ENCODE measurements at places on chromosomes 2 and 18.

DNA sequence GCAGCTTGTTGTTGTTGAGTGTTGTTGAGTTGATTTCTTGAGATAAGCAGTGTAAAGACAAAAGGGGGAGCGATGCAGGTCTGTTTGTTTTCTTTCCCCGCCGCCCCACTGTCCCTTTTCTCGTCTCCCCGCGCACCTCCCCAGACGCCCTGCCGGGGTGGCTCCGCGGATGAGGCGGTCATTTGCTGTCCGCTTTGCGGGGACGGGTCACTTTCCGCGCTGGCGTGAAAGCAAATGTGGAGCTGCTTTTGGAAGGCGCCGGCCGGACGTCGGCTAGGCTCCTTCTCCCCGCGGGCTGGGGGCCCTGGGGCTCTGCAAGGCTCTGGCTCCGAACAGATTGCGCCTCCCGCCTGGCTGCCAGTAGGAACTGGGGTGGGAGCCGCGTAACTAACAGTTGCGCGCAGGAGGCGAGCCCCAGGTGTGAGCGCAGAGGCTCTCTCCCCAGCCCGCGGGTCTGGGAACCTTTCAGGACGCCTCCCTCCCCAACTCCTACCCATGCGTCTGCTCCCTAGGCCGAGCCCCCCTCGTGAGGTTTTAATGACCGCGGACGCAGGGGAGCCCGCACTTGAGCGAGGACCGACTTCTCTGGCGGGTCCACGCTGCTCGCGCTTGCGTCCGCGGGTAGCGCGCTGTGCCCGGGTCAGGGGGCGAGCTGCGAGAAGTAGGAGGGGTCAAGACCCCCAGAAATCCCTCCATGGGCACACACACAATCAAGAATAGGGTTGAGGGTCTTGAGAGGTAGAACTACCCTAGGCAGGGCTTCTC is 146.6 kb downstream of the MEIS1 start:
- DNase-seq = no peak

DNA sequence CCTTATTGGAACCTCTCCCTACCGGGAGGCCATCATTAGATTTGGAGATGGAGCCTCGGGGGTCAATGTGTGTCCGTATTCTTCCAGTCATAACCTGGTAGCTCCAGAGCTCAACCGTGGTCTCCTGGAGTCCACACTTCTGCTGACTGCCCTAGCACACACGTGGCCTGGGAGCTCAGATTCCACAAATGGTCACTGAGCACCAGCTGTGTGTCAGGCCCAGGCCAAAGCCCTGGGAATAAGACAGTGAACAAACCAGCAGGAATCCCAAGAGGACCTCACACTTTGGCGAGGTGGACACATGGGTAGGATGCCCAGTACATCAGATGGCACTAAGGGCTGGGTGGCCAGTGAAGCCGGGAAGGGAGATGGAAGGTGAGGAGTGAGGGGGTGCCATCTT is 15.5 kb downstream of the GYPC start:
- DNase-seq = no peak

DNA sequence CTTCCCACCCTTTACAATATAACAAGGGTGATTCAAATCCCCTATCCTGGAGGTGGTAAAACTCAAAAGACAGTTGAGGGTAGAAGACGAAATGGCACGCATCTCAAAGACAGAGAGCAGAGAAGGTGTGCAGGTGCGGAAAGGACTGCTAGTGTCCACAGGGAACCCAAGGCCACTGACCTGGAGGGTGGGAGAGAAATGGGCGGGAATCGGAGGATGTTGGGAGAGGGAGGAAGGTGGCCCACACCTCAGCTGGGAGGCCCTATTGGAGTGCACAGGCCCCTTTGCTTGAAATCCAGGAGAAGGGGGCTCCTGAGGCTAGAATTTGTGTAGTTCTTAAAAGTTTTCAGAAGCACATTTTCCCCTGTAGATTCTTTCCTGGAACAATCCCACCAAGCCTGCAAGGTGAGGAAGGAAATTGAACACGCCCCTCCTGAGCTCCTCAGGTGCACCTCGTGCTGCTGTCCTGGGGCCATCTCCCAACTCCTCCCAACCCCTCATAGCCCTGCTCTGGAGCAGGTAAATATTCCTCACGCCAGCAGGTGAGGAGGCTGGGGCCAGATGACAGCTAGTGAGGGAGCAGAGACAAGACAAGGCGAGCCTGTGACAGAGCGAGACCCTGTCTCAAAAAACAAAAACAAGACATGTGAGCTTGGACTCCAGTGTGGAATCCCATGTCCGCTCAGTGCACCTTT is 99.3 kb downstream of the MCFD2 start:
- DNase-seq = no peak

- no peak for DNase-seq
Observed at GRCh38 chr2:203804764-203805485, 62.6 kb upstream of the CTLA4 start.

GRCh38 chr2:63488118-63488713 is 100.1 kb downstream of the WDPCP start:
- no peak for DNase-seq

DNA sequence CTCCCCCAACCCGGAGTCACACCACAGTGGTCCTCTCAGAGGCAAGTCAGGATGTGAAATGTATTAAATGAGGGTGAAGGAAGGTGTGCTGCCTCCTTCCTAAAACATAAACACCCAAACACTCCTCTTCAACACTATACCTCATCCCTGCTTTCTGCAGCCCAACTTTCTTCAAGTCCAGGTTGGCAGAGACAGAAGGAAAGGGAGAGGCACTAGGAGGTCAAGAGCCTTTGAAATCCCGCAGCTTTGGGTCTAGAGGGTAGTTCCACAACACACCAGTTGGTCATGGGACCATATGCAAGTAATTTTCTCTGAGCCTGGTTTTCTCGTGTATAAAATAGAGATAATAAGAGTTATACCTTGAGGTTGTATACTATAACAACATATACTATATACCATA is 38.4 kb downstream of the FIGN start:
- no peak for DNase-seq

GRCh38 chr18:24763765-24764513 is 303.5 kb downstream of the HRH4 start:
- DNase-seq = no peak

GRCh38 chr2:227000123-227000522 is 163.9 kb downstream of the COL4A4 start:
- DNase-seq = no peak

DNA sequence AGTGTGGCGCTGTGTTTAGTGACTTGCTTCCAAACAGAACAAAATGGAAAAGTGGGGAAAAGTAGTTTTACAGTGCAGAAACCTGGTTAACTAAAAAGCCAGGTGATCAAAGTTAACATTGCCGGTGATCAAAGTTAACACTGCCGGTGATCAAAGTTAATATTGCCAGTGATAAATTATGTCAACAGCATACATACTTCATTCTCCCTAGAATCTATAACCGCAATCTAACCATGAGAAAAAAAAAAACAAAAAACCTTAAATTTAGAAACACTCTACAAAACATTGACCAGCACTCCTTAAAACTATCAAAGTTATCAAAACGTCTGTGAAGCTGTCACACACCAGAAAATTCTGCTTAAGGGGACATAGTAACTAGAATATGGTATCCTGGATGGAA is 18.6 kb downstream of the MAP4K3 start:
- no peak for DNase-seq

GRCh38 chr2:88857951-88858411 is 166.5 kb downstream of the RPIA start:
- DNase-seq = no peak

DNA sequence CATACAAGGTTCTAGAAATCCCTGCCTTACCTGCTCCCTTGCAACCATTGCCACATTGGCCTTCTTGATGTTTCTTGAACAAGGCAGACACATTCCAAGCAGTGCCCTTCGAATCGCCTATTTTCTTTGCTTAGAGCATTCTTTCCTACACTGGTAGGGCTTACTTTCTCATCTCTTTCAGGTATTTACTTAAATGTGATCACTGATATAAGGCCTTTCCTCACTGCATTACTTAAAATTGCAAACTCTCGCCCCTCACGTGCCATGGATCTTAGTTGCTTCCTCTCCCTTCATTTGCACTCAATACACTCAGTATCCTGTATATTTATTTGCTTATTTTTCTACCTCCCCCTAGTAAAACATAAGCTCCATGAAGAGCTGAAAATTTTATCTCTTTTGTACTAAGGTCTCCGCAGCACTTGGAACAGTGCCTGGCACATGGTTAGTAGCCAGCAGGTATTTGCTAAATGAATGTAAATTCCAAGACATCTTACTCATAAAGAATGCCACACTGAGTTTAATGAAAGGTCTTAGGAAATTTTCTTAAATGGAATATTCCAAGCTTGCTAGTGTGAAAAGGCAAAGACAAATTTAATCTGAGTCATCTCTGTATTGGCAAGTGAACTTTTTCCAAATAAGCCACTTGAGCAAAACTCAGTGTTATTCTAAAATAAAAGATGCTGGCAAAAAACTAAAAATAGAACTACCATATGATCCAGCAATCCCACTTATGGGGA is 42.4 kb upstream of the FIGN start:
- DNase-seq = no peak

- DNase-seq = no peak
Observed at GRCh38 chr2:29253-29652, 17.1 kb downstream of the FAM110C start.

DNA sequence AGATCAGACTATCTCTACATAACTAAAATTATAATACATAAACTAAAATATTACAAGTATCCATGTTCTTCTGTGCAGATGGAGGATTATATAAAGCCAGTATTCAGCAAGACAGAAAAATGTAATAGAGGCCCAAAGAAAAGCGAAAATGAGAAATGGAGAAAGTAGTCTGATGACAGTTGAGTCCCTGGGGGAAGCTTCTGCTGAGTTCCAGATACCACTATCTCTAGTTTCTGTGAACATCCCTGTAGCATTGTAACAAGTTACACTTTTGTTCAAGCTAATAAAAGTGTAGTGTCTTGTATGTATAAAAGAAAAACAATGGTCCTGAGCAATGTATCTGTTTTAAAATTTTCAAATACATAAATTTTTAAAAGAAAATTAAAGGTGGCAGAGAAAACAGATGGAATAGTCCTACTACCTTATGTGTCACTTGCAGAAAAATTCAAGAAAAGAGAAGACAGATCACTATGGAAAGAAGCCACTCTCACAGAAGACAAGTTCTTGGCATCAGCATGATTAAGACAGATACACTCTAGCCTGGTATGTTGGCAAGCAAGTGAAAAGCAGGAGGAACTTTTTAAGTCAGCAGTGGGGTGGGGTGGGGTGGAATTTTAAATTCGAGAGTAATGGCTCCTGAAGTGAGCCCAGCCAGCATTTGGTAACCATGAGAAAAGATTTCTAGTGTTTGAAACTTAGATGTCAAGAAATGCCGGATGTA is 541.9 kb downstream of the LRRTM4 start:
- no peak for DNase-seq

GRCh38 chr2:238423561-238424312 is 3.0 kb upstream of the ASB1 start:
- DNase-seq = no peak

GRCh38 chr2:241490825-241491506 is 17.4 kb downstream of the STK25 start:
- DNase-seq = no peak

GRCh38 chr2:239086325-239087020 is 238.6 kb downstream of the TWIST2 start:
- DNase-seq = no peak

DNA sequence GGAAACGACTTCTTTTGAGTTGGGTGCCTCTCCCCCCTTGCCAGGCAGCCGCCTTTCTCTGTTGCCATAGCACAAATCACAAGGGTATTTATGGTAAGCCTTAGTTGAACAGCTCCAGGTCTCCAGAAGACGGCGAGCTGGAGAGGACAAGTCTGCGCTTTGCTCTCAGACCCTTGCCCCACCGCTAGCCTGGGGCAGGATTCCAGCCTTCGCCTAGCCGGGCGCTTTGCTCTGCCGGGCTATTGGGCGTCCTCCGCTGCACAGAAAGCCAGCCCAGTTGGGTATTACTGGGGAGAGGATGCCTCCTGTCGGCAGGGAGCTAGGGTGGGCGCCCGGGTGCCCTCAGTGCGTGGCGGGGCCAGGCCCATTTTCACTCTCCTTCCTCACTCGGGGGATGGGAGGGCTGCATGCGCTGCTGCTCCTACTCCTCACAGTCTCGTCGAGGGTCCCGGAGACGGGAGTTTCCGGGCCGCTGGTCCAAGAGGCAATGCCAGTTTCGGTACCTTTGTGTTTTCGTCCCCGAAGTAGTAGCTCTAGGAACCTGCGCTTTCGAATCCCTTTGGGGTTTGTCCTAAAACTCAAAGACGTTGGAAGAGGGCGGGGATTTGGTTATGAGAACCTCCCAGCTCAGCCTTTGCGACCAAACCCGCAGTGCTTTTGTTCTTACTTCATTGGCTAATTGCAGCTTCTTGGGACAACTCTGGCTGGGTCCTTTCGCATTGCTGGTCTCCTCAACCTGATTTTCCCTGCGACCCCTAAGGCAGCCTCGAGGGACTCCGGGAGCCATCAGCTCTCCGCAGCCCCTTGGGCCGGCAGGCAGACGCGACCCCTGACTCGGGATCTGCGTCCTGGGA is 3.6 kb upstream of the DLX2 start:
- no peak for DNase-seq

GRCh38 chr18:79388043-79388442 is 7.7 kb upstream of the NFATC1 start:
- no peak for DNase-seq

- no peak for DNase-seq
Observed at GRCh38 chr2:158755310-158756087, 39.6 kb upstream of the DAPL1 start.

DNA sequence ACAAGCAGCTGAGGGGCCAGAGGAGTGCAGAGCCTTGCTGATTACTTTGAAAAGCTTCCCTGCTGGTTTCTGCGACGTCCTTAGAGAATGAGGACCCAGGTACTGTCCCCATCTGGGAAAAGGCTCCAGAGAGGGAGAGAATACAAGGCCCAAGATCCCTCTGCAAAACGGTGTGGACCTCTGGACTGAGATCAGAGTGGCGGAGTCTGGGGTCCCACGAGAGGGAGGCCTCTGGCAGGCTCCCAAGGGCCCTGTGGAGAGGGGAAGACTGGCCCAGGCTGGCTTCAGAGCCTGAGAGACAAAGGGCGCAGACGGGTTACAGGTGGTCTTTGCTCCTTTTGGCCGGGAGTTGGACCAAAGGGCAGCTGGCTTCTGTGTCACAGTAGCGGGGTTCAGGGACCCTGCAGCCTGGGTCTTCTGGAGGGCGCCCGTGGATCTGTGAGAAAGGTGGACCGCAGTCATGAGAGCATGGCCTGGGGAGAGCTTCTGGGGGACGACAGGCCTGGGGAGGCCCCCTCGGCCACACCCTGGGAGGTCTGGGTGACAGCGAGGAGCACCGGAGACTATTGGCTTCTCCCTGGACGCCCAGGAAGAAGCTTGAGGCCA is 805 bp downstream of the SNORC start:
- DNase-seq = no peak

GRCh38 chr2:100822587-100823248 is 2.8 kb downstream of the NPAS2 start:
- no peak for DNase-seq

DNA sequence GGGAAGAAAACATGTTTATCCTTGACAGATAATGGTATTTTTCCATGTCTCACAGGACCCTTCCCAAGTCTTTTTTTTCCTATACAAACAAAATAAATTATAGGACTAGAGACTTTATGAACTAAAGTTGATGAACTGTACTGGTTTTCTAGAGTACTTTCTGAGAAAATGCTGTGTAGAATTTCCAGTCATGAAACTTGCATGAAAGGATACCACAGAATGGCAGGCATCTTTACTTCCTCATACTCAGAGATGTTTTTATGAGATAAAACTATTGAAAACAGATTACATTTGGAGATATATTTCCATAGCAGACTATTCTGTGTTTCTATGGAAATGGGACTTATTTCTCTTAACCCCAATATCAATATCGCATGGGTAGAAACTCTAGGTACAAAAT is 403.5 kb downstream of the PARD3B start:
- DNase-seq = no peak

GRCh38 chr2:179201869-179202268 is 62.8 kb downstream of the SESTD1 start:
- DNase-seq = no peak

GRCh38 chr18:59665057-59666006 is 31.9 kb downstream of the CCBE1 start:
- no peak for DNase-seq
